ENCODE measurements at places on chromosomes 2 and 18.

DNA sequence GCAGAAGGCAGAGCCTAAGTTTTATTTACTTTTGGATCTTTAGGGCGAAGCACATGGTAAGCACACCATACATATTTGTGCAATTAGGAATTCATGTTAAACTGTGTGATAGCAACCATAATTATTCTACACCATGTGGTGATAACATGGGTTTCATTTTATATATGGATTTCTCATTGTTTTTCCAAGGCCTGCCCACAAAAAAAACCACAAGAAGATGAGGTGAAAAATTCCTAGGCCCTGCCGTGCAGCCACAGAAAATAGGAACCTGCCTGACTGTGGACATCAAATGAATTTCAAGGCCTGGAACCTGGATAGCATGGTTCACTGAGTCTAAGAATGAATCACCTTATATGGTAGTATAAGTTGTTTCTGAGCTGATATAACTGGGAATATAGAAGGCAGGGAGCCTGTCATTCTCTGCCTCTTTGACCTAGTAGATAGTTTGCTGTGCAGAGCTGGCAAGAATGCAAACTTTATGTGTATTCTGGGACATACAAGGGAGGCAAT lies 22.4 kb upstream of the SSB start:
- DNase-seq = no peak

GRCh38 chr2:26526105-26526504 lies 48.2 kb upstream of the OTOF start:
- no peak for DNase-seq

DNA sequence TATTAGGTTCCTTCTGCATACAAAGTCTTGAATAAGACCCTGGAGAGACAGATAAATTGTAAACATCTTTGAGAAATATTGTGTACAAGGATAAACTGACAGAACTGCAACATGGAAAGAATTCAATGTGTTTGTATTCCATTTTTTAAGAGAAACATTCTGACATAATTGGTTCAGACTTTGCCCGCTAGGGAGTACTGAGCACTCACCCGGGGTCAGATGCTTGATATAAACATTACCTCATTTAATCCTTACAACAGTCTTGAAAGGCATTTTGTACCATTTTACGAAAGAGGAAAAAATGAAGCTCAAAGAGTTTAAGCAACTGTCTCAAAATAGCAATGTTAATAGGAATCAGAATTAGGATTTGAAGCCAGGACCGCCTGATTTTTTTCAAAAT lies 416.7 kb upstream of the CRIM1 start:
- DNase-seq = no peak

- DNase-seq = no peak
Observed at GRCh38 chr2:223786943-223787342, 50.4 kb downstream of the AP1S3 start.

Data from NCI-H1694 treated with DMSO at 0.1 percent for 48 hours (cell line).